Kidney epithelial cell (primary cell): ENCODE measurements at places on chromosomes 7 and 10.

GRCh38 chr7:86778271-86778670 lies 134.6 kb downstream of the GRM3 start:
- no peak for DNase-seq

- no peak for DNase-seq
Measured at GRCh38 chr7:105932835-105933477, 30.1 kb upstream of the CDHR3 start.

- DNase-seq: no peak
Measured at GRCh38 chr7:132569884-132570614, 6.2 kb downstream of the PLXNA4 start.

- no peak for DNase-seq
Measured at GRCh38 chr7:99614495-99614894, 2.3 kb upstream of the ZSCAN25 start.

DNA sequence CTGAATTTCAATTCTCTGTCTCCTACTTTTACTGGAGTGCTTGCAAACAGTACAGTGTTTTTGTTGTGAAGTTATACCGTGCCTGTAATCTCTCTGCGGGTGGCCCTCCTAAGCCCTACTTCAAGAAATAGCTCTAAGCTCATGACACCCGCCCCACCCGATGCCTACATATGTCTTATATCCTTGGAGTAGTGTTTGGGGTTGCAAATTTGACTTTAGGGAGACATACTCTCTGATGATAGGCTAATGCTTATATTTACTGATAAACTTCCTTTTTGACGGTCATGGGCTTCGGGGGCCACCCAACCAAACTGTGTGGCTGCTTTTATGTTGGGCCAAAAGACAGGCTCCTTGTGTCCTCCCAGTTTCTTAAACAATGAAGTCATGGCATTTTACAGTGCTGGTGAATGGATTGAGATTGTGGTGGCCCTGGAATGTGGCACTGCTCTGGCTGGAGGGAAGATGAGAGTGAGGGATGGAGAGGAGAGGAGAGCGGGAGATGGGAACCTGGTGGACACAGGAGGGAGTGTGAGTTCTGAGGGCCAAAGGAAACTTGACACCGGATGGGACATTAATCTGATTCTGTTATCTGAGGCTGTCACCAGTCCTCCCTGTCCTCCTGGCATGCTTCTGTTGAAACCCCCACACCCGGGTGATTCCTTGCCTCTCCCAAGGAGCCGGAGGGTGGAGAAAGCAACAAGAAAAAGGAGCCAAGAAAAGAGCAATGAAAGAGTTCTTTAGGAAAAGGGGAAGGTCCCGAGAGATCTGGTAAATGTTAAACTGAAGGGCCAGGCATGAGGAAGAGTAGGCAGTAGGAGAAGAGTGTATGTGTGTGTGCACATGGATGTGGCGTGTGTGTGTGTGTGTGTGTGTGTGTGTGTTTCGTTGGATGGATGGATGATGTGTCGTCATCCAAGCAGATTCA lies 113.3 kb downstream of the TCF7L2 start:
- no peak for DNase-seq

GRCh38 chr7:112252691-112253090 lies 46.2 kb downstream of the ZNF277 start:
- no peak for DNase-seq

DNA sequence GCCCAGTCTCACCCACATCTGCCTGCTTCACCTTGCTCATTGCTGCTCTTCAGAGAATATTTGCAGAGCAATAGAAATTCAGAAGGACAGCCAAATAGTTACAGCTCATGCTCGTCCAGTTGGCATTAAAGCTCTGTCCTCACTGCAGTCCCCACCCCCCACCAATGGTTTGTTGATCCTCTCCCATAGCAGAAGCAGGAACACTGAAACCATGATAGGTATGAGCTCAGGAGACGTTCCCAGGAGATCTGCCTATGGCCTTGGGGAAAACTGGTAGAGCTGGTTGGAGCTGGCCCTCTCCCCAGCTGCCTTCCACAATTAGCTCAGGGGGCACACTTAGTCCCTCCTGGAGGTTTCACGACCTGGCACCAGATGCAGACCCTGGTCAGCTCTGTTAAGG lies 68.6 kb upstream of the KMT2C start:
- no peak for DNase-seq

GRCh38 chr10:111875725-111876124 lies 307.8 kb downstream of the GPAM start:
- DNase-seq: no peak

- no peak for DNase-seq
Measured at GRCh38 chr7:159017741-159018140, 126.9 kb downstream of the VIPR2 start.

DNA sequence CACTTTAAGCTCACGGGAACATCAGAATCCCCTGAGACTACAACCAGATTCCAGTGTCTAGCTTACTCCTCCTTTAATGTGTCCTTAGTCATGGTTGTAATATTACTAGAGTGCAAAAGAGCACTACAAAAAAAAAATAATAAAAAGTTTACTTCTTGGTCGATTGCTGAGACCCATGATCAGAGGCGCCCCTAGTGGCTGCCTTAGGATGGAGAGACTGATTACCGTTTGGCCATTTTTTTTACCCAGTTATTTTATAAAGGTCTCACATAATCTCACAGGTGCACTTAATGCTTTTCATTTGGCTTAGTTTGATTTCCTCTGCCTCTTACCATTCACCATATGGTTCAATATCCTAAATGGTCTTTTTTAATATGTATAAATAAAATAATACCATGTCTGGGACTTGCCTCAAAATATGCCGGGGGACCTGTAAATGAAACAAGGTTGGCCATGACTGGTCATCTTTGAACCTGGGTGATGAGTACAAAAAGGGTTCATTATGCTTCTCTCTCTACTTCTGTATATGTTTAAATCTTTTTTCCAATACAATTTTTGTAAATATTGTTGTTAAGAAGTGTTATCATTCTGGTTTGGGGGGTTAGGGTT lies 331.5 kb upstream of the NFE2L3 start:
- DNase-seq: no peak

GRCh38 chr7:139613971-139614411 lies 90.5 kb downstream of the CLEC2L start:
- no peak for DNase-seq

DNA sequence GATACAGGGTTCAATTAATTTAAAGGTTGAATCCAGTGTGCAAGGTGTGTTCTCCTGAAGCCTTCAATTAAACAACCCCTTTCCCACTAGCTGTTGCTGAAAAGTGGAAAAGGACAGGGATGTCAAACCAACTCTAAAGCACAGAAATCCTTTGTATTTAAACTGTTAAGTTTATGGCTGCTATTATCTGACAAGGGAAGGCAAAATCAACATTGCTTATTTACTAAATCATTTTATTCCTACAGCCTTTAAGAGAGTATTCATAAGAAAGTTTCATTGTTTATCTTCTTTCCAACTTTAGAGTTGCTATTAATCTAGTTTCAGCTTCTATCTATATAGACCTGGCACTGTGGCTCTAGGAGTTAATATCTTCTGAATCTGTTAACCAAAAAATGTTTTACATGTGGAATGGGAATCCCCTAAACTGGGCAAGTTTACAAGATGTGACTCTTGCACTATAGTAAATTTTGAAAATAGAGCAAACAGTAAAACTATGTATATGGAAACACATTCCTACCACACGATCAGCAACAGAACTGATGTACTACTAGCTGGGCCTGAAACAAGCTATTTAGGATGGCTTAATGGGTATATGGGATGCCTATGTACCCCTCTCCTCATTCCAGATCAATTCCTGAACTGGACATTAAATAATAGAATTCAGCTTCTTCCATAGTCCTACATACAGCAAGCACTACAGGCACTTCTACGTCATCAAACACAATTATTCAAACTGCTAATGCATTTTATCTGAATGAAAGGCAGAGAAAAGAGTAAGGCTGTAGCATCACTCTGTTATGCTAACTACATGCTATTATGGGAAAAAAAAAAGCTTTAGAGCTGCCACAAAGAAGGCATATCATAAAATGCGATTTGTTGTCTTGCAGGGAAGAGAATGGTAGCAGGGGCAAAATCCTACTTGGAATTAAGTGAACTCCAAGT lies 52.8 kb downstream of the CDK6 start:
- DNase-seq: no peak

DNA sequence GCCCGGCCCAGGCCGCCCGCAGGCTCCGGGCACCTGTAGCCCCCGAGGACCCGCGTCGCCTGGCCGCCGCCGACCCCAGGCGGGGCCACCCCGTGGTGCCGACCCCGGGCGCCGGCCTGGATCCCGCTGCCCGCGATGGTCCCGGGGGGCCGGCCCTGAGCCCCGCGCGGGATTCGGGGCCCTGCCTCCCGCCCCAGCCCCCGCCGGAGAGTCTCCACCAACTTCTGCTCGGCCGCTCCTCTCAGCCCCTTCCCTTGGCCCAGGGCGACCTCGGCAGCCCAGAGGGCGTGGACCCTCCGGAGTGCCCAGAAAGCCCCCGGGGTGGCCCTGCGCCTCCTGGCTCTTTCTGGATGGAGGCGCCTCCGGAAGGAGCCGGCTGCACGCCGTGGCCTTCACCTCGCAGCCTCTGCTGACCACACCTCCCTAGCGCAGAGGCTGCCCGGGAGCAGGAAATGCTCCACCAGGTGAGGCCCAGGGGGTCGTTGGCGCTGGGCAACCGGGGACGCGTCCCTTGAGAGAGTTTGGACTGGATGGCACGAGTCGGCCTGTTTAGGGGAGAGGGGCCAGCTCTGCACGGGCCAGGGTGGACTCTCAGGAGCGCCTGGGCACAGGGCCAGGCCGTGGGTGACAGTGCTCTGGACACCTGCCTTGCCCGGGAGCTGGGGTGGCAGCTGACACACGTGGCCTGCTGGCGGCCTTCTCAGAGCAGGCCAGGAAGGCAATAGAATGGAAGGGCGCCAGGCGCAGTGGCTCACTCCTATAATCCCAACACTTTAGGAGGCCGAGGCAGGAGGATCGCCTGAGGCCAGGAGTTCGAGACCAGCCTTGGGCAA lies 529 bp downstream of the ZNF853 start:
- no peak for DNase-seq

- DNase-seq: no peak
Measured at GRCh38 chr7:22596763-22597400, 96.9 kb upstream of the STEAP1B start.

GRCh38 chr7:24896031-24896501 lies 83.9 kb downstream of the OSBPL3 start:
- DNase-seq: no peak

DNA sequence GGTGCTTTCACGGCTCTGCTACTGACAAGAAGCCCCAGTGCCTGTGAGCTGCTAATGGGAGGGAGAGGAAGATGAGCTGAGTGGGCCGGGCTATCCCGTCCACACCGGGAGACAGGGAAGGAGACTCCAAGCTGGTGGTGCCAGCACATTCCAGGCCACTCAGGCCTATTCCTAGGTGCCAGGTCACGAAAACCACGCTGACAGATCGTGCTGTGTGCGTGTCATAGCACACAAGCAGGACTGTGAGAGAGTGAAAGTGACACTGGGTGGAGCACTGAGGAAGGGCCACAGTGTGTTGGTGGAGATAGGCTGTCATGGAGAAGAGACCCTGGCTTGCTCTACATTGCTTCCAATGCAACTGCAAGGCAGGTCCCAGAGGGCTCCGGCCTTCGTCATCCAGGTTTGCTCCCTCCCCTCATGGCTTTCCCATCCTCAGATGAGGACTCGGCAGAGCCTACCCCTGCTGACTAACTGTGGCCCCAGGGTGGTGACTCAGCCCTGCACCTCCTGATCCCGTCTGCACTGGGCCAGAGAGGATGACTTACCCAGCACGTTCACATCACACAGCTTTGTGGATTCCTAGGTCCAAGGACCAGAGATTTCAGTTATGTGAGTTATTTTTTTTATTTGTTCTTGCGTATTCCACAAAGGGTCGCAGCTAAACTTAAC lies 167.3 kb downstream of the EGFR start:
- peak; percentile 85 for DNase-seq

- no peak for DNase-seq
Measured at GRCh38 chr7:139603896-139604295, 80.4 kb downstream of the CLEC2L start.

DNA sequence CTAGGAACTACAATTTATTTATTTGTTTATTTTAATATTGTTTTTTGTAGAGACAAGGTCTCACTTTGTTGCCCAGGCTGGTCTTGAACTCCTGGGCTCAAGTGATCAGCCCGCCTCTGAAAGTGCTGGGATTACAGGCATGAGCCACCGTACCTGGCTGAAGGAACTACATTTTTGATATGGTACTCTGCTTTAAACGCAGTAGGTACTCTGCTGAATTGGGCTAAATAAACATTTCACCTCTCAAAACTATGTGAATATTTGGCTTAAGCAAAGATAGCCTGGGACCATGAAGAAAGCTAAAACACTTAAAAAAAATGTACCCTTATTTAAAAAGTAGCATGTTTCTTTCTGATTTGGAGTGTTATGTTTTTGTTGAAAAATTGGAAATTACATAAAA lies 138.2 kb downstream of the ADK start:
- no peak for DNase-seq

- no peak for DNase-seq
Measured at GRCh38 chr10:99143011-99143410, 92.6 kb downstream of the HPSE2 start.

- DNase-seq: no peak
Measured at GRCh38 chr7:148474481-148475025, 116.0 kb upstream of the C7orf33 start.

GRCh38 chr7:27064159-27064558 lies 31.6 kb downstream of the HOXA1 start:
- no peak for DNase-seq

DNA sequence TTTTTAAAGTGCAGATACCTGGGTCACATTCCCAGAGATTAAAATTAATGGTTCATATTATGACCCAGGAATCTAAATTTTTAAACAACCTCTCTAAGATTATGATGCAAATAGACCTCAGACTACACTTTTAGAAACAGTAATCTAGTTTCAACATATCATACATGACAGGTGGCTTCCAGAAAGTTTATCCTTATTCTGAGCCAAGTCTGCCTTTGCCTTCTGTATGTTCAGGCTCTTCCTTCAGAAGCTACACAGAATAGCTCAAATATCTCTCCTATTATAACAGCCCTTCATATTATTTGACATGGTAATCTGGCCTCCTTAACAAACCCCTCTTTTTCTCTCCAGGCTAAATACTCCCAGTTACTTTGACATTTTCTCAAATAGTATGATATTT lies 101.9 kb downstream of the FZD1 start:
- no peak for DNase-seq

GRCh38 chr10:99365736-99366135 lies 36.6 kb downstream of the CNNM1 start:
- DNase-seq: no peak

DNA sequence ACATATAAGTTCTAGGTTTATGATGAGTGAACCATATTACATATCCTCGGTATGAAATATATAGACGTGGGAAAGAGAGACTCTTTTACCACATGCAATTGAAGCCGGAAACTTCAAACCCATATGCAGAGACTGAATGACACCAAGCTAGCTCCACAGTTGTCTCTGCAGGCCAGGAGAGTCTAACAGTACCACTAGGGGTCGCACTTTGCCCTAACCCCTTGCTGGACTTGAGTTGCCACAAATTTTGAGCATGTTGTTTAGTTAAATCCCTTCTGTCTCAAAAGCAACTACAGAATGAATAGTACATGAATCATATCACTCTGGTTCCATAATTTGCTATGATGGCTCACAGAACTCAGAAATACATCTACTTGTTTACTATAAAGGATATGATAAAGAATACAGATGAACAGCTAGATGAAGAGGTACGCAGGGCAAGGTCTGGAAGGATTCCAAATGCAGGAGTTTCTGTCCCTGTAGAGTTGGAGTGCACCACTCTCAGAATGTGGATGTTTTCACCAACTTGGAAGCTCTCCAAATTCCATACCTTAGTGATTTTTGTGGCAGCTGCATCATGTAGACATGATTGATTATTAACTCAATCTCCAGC lies 112.4 kb upstream of the YAE1 start:
- DNase-seq: peak; percentile 2

GRCh38 chr10:14665304-14665703 lies 109.4 kb downstream of the FAM107B start:
- no peak for DNase-seq
